ENCODE measurements at places on chromosomes 16 and 17. TPM values are rescaled to one million over a fixed set of nuclear protein-coding genes. Genes with fewer than 3 reads are reported as not detected.

DNA sequence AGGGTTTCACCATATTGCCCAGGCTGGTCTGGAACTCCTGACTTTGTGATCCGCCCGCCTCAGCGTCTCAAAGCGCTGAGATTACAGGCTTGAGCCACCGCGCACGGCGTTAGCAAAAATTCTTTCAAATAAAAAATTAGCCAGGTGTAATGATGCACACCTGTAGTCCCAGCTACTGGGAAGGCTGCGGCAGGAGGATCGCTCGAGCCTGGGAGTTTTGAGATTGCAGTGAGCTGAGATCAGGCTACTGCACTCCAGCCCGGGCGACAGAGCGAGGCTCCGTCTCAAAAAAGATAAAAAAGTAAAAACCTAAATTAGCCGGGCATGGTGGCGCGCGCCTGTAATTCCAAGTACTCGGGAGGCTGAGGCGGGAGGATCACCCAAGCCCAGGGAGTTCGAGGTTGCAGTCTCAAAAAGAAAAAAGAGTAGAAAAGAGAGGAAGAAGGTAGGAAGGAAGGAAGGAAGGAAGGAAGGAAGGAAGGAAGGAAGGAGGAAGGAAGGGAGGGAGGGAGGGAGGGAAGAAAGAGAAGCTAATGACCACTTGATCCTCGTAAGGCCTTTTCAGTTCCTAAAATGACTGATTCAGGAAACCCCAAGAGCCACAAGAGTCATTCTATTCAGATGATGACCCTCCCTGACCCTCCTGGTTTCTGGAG lies 59.2 kb downstream of the SRL start:
- no peak for DNase-seq
- peak overlapping the region; percentile 99 for H3K27ac ChIP-seq
- H3K36me3 ChIP-seq: no peaks in the 10 kb centered on the region
- H3K4me3 ChIP-seq: no peak overlapping the region
- H3K27me3 ChIP-seq: no peaks in the 10 kb centered on the region

DNA sequence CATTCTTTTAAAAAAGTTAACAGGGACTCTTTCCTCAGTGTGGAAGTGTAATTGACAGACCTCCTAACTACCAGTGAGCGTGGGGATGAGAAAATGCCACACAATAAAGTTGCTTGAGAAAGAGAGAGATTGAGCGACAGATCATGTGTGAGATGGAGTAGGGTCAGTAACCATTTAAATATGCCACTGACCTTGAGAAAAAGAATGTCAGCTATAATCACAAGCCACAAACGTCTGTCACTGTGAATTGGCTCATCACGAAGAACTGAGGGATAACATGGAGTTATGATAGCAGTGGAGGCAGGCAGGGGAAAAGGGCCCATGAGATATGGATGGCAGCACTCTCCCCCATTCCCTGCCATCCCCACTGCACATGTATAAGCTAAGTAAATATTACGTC lies 253.9 kb downstream of the SLC39A11 start:
- no peak overlapping the region for H3K4me3 ChIP-seq
- no peak overlapping the region for H3K27ac ChIP-seq
- no peaks in the 10 kb centered on the region for H3K27me3 ChIP-seq
- DNase-seq: no peak
- H3K36me3 ChIP-seq: no peaks in the 10 kb centered on the region

- H3K4me3 ChIP-seq: no peak overlapping the region
- no peaks in the 10 kb centered on the region for H3K36me3 ChIP-seq
- peaks cover 13% of the 10 kb centered on the region for H3K4me1 ChIP-seq
- no peak for DNase-seq
Observed at GRCh38 chr17:17356149-17356930, 53.2 kb downstream of the NT5M start.

The GPR179 gene
- total RNA-seq: under 0.01 TPM

The USH1G gene
- total RNA-seq: not detected

All from upper lobe of left lung (tissue), 6 donors.